ENCODE measurements at places on chromosomes 1 and 21.

DNA sequence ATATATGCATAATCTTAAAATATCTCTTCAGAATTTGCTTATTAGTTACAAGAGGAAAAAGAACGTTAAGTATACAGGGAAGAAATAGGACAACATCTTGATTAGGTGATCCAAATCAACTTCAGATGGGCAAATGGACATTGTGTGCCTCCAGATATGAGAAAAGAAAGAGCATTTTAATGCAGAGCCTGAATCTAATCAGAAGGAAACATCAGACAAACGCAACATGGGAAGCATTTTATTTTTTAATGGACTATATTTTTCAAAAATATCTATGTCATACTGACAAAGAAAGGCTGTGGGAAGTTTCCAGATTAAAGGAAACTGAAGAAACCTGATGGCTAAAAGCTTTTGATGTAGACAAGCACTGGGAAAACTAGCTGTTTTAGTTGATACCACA is 51.3 kb upstream of the HOOK1 start:
- DNase-seq, result no peak

DNA sequence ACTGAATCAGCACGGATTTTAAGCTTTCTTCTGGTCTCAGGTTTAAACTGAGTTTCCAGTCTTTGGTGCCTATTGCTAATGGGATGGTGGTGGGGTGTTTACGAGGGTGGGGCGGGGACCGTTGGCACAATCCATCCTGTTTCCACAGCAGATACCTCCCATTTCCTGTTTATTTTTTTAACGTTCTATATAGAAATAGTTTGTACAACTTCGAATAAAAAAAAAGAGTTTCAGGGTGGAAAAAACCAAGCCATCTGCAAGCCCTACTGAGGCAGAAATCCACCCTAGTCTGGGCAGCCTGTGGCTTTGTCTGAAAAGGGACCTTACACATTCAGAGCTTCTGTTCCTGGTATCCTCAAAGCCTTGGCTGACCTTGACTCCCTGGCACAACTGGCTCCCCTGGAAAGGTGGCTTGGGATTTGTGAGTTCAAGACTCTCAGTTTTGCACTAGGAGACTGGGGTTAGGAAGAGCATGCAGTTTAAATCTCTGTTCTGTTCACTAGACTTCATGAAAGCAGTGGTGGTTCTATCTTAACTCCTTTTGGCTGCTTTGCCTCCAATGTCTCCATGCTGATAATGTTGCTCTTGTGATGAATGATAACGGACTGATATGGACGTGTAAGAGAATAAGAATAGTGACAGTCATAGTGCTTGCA is 46.7 kb downstream of the VANGL2 start:
- DNase-seq, result no peak

DNA sequence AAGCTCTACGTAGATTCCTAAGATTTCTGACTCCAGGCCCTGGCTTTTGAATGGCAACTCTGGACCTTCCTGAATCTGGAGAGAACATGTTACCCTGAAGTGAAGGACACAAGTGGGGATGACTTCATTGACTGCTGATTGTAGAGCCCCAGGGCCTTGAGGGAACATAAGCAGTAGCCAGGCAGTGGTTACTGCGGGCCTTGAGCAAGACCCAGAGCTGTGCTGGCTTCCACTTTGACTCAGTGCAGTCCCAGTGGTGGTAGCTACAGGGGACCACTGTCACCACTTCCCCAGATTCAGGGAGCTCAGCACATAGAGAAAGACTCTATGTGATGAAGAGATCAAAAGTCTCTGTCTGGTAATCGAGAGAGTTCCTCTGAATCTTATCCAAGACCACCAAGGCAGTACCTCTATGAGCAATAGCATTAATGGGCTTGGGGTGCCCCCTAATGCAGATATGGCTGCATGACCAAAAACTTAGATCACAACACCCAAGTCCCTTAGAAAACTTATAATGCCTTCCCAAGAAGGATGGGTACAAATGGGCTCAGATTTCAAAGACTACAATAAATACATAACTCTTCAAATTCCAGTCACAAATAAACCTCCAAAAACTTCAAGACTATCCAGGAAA is 1278.3 kb downstream of the AMY1C start:
- DNase-seq, result no peak

- no peak for DNase-seq
These were observed 11.6 kb downstream of the SLC6A17 start for GRCh38 chr1:110161849-110162248.

DNA sequence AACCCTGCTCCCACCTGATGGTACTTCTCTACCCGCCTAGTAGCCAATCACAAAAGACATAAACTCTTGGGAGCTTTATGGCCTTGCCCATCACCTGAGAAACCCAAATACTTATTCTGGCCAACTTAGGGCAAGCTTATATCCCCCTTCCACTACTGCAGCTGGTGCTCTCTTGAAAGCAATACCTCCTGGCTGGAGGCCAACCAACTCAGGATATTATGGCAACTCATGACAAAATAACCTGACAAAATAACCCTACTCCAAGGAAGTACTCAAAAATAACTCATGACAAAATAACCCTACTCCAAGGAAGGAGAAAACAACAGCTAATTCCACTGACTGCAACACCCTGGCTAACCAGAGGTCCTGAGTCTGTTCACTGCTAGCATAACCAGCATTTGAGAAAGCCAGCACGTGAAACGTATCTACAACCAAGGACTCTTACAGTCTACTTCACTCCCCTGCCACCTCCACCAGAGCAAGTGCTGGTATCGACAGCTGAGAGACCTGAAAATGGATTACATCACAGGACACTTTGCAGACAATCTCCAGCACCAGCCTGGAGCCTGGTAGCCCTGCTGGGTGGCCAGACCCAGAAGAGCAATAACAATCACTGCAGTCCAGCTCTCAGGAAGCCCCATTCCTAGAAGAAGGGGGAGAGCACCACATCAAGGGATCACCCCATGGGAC is 179.9 kb downstream of the COL24A1 start:
- no peak for DNase-seq

DNA sequence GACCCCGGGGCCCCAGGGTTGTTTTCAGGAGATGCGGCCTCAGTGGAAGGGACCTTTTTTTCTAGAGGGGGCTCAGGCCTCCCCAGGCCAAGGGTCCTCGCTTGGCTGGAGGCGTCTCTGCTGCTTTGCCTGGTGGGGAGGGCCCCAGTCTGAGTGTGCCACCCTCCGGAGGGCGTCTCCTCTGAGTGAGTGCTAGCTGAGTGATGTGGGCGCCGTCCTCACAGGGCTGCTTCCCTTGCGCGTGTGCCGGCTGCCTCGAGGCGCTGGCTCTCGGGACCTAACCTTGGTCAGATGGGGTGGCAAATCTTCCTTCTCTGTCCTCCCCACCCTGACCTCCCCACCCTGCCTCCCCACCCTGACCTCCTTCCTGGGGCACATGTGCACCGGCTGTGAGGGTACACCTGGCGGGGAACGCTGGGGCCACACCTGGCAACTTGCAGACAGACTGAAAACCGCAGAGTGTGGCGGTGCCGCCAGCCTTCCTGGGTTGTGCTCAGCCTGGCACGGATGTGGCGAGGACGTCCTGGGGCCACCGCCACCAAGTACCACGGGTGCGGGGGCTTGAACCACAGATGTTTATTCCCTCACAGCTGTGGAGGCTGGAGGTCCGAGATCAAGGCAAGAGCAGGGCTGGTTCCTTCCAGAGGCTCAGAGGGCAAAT is 93.0 kb upstream of the TTC34 start:
- no peak for DNase-seq

DNA sequence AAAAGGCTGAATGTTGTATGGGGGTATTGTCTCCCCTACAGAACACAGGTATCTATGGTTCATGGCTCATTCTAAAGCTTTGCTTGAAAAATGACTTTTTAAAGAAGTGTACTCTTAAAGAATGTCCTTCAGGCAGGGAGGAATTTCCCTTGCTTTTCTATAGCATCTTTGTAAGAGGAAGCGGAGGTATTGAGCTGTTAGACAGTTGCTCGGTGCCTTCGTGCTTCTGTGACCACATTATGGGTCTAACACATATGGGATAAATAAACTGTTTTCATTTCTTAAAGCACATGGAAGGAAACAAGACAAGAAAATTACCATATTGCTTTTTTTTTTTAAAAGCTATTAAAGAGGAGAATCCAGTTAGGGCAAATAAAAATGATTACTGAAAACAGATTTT is 182.9 kb downstream of the NTNG1 start:
- DNase-seq, result no peak

DNA sequence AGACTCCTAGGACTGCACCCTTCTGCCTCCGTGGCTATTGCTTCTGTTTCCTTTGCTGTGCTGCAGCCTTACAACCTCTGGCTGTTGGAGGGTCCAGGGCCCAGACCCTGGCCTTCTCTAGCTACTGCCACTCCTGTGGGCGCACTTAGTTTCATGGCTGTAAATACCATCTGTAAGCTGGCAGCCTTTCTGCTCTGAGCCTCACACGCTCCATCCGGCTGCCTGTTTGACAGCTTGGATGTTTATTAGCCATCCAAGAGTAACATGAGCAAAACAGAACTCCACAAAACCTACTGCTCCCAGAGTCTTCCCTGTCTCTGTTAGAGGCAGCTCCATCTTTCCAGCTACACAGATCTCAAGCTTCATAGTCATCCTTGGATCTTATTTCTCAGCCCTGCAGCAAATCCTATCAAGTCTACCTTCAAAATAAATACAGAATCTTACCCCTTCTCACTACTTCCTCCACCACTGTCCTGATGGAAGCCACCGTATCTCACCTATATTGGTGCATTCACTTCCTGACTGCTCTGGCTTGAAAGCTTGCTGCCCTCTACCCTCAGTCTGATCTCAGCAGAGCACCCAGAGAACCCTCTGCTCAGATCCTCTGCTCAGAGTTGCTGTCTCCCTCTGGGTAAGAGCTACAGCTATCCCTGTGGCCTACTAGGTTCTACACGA is 19.1 kb downstream of the SLC25A33 start:
- DNase-seq, result no peak

DNA sequence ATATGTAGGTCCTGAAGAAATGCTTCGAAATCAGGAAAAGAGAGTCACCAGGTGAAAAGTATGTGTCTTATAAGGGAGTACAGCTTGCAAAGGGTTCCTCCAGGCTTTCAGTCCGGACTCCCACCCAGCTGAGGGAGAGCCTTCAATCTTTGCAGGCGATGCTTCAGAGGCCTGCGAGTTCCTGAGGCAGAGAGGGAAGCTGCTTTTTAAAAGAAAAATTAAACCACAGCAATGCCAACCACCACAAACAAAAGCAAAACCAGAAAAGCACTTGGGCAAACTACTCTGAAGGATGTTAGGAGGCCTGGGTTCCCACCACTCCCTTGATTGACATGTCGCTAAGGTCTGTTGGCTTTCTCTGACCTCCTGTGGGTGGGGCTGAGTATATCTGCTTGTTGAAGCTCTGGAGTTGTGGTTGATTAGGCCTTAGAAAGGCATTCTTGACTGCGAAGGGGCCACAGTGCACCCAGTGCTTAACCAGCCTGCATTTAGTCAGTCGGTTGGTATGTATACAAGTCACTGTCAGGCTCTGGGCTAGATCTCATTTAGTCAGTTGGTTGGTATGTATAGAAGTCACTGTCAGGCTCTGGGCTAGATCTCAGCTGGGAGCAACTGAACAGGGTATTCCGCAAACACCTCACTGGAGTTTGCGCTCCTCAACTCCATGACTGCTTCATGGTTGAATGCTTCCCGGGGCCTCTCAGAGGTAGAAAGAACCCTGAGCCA is 1.2 kb downstream of the NIPAL3 start:
- peak; percentile 98 for DNase-seq

DNA sequence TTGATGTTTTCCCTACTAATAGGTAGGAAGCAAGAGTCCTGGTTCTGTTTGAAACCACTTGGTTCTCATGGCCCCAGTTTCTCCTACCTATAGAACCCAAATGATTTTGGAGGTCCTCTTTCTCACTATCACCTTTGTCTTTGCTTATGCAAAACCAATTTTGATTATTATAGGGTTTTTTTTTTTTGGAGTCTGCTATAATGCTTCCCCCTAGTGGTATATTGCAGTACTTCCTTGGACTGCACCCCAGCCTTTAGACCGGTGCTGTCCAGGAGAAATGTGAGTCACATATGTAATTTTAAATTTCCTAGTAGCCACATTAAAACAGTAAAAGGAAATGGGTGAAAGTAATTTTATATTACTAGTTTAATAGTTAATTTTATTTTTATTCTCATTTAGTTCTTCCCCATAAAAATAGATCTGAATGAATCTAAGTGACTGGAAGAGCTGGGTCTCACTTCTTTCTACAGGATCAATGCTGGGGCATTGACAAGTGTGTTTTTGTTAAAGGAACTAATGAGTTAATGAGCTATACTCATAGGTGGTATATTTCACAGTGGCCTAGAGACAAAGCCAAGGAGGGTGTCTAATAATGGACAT is 10.6 kb downstream of the FCMR start:
- DNase-seq, result no peak

- no peak for DNase-seq
These were observed 2.2 kb downstream of the TMED5 start for GRCh38 chr1:93177991-93178390.

DNA sequence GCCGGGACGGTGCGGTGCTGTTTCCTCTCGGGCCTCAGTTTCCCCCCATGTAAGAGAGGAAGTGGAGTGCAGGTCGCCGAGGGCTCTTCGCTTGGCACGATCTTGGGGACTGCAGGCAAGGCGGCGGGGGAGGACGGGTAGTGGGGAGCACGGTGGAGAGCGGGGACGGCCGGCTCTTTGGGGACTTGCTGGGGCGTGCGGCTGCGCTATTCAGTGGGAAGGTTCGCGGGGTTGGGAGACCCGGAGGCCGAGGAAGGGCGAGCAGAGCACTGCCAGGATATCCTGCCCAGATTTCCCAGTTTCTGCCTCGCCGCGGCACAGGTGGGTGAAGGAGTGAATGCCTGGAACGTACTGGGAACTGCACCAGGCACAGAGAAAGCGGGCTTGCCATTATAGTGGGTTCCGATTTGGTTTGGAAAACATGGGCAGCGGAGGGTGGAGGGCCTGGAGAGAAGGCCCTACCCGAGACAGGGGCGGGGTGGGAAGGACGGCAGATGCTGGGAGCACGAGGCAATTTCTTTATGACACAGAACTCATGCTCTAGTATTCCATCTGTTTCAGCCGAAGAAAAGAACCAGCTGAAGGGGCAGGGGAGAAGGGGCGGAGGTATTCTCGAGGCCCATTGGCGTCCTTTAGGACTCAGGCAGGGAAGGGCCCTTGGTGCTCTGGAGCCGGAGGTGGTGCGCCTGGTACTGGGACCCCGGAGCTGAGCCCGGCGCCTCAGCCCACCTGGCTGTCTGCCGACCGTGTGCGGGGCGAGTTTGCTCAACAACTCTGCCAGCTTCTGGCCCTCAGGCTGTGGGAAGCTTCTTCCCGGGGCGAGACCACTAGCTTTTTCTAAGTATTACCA is 960 bp downstream of the PCSK9 start:
- no peak for DNase-seq

Measured in HS-27A (cell line).